Activated CD4-positive, alpha-beta T cell treated with anti-CD3 and anti-CD28 coated beads for 36 hours (primary cell): ENCODE measurements at places on chromosomes 3 and 15. TPM values are rescaled to one million over a fixed set of nuclear protein-coding genes. Genes with fewer than 3 reads are reported as not detected.

The TAGLN3 gene
- total RNA-seq: 3.2 TPM

The GOLGA6D gene
- total RNA-seq: not detected

The PLSCR2 gene
- total RNA-seq: 0.25 TPM

The PIERCE2 gene
- total RNA-seq: 0.81 TPM

The CADPS gene
- not detected for total RNA-seq

The RBP2 gene
- not detected for total RNA-seq
